Glomerular endothelial cell (primary cell): ENCODE measurements at places on chromosomes 2 and 18. TPM values are rescaled to one million over a fixed set of nuclear protein-coding genes. Genes with fewer than 3 reads are reported as not detected.

DNA sequence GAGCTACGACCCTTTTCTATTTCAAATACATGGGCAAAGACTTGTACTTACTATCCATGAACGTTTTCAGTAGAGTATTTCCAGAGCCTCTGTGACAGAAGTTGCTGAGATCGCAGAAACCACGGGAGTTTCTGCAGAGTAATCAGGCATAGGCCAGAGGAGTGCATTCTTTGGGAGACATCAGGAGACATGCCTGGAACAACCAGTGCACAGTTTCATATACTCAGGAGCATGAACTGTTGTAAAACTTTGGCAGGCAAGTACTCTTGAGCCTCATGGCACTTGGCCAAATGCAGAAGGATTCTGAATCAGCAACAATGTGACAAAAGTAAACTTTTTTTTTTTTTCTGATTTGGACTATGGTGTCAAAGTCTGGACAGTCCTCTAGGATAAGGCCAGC lies 307.1 kb downstream of the GRB14 start:
- DNase-seq: no peak

GRCh38 chr2:54611830-54612545 lies 111.5 kb upstream of the EML6 start:
- no peak for DNase-seq

DNA sequence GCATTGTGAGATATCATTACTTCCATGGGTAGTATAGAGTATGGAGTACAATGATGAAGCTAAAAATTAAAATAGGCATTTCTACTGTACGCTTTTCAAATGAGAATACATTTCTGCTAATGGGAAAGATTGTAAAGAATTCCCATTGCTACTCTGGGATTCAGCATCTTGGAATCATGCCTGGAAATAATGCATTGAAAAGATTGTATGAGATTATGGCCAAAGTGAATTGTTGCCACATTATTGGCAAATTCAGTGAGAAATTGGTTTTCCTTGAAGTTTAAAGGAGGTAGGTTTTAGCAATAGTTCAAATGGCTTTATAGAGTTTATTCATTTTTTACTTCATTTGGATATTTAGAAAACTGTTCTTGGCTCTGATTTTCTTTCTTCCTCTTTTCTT lies 157.9 kb downstream of the GULP1 start:
- DNase-seq: no peak

- DNase-seq: no peak
These were observed 60.6 kb downstream of the INHBB start for GRCh38 chr2:120406566-120406965.

DNA sequence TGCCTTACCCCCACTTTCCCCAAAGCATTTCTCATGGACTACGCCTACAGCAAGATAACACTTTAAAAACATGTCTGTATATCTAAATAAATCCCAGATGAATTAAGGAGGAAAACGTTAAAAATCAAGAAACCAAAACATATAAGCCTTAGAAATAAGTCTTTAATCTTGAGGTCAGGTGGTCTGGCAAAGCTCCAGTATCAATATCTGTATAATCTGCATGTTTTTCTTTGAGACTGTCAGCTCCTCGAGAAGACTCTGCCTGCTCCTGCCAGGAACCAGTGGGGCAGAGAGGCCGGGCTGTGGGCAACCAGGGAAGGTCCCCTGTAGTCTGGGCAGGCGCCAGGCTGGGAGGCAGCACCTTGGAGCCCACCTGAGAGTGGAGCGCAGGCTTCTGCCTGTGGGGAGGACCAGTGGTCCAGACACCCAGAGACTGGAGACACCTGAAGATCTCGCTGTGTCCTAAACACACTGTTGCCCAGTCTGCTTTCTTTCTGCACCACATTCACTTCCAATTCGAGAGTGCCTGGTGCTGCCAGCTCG lies 291.0 kb upstream of the SOX11 start:
- DNase-seq: no peak

- DNase-seq: no peak
These were observed 32.3 kb downstream of the SCN9A start for GRCh38 chr2:166343467-166343866.

GRCh38 chr2:227191367-227191766 lies 26.9 kb downstream of the COL4A3 start:
- no peak for DNase-seq

GRCh38 chr2:17943444-17943843 lies 65.0 kb downstream of the KCNS3 start:
- no peak for DNase-seq

- DNase-seq: no peak
These were observed 27.9 kb upstream of the EPB41L3 start for GRCh38 chr18:5571666-5572065.

DNA sequence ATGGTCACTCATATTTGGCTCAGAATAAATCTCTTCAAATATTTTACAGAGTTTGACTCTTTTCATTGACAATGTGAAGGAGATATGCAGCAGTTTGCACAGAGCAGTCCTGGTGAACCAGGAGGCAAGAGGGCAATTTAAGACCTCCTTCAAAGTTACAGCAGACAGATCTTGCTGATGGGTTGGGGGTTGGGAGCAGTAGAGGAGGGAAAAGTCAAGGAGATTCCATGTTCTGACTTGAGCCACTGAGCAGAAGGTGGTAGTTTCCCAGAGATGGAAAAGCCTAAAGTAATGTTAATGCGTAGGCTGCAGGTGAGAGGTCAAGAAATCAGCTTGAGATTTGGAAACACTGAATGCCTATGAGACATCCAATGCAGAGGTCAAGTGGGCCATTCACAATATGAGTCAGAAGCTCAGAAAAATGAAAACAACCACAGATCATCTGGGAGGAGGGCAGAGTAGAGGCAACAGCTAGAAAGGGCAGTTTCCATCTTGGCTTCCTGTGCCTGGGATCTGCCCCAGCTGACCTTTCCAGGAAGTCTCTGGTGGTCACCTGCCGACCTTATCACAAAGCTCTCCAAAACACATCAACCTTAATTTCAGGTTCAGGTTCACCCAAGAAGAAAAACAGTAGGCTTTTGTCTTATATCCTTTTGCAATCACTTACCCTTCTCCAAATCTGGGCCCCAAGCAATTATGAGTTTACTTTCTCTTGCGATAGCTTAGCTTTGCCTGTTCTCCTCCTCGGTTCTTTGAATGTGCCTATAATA lies 197.5 kb upstream of the ARL4C start:
- peak; percentile 67 for DNase-seq

GRCh38 chr2:104744537-104744936 lies 109.4 kb upstream of the POU3F3 start:
- no peak for DNase-seq

DNA sequence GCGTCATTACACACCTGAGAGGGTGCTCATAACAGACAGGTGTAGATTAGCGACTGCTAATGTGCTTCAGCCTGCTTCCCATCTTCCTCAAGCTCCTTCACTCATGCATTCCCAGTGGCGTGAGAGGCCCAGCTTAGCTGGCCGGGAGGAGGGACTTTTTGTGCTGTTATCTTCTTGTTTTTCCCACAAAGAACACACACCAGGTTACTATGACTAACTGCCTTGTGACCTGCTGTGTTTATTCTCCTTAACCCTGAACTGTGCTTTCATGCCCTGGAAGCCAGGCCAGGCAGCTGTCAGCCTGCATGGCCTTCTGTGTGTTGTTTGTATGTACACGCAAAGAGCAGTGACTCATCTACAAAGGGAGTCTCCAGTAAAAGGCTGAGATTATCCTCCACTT lies 143.8 kb downstream of the PIEZO2 start:
- peak; percentile 36 for DNase-seq

DNA sequence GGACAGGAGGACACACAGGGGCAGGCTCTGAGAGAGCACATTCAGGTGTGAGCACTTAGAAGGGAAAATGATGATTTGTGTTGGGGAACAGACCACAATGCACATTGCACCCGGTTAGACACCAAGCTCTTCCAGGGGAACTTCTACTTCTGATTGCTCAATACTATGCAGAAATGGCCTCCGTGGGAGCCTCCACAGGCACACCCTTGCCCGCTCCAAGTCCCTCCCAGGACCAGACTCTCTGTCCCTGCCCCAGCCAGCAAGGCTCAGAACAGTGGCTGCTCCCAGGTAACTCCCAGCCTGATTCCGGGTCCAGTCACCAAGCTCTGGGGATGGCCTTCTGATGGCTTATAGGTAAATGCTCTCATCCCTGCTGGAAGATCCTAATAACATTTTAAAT lies 56.2 kb downstream of the BCL2L11 start:
- no peak for DNase-seq

DNA sequence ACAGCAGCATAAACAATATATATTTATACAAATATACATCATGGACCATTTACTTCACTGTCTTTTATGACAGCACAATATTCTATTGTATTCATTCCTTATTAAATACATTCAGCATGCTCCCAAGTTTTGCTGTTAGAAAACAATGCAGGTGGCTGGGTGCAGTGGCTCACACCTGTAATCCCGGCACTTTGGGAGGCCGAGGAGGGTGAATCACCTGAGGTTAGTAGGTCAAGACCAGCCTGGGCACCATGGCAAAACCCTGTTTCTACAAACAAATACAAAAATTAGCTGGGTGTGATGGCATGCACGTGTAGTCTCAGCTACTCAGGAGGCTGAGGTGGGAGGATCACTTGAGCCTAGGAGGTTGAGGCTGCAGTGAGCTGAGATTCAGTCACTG lies 39.0 kb downstream of the NPC1 start:
- DNase-seq: no peak

- no peak for DNase-seq
These were observed 355.8 kb downstream of the MEIS1 start for GRCh38 chr2:66790651-66791181.

DNA sequence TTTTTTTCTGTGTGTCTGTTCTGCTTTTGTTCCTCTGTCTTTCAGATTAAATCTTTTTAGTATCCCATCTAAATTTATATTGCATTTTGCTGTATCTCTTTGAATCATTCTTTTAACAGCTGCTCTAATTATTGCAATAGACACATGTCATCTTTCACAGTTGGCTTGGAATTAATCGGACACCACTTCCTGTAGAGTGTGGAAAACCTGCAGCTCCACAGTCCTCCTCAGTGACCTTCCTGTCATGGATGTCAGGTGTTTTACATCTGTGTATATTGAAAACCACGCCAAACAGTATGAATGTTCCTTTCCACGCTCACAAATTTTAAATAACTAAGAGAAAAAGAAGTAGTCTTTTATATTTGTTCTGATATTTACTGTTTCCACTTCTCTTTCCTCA lies 135.3 kb downstream of the PXDN start:
- no peak for DNase-seq

- no peak for DNase-seq
These were observed 359.8 kb upstream of the SETBP1 start for GRCh38 chr18:44320619-44321460.

- DNase-seq: no peak
These were observed 13.8 kb upstream of the SLC25A52 start for GRCh38 chr18:31774477-31774785.

- no peak for DNase-seq
These were observed at the start of gene PRKCE for GRCh38 chr2:45651415-45652089. Gene PRKCE, plus strand, starts transcription at chr2:45651675.

GRCh38 chr2:25085761-25086560 lies 44.1 kb downstream of the EFR3B start:
- DNase-seq: no peak

GRCh38 chr18:45417392-45417791 lies 197.9 kb upstream of the SLC14A2 start:
- no peak for DNase-seq

GRCh38 chr2:238042090-238042489 lies 18.7 kb upstream of the SCLY start:
- no peak for DNase-seq

DNA sequence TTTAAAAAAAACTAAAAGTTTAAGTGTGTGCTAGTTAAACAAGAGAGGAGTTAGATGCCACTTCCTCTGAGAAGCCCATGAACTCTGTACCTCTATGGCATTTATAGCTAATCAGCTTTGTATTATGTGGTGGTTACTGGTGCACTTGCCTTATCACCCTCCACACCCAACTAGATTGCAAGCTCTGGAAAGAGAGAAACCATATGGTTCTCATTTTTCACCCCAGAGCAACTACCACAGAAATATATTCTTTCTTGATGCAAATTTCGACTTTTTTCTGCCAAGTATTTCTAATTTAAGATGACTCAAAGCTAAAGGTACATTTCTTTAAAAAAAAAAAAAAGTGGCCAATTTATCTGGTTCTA lies 24.2 kb downstream of the RAPH1 start:
- DNase-seq: no peak

- no peak for DNase-seq
These were observed 306.0 kb downstream of the BCL11A start for GRCh38 chr2:60247471-60247870.

C2orf15 gene
- 0.41 TPM in 1 of 2 replicates, not detected in the other for total RNA-seq

ITPRID2 gene
- total RNA-seq: 122 and 149 TPM in 2 replicates

MGAT4A gene
- total RNA-seq: 60.4 and 68.4 TPM in 2 replicates

C2orf78 gene
- not detected in 2 replicates for total RNA-seq
